Adipose tissue (tissue), 3 donors: ENCODE measurements at places on chromosomes 3 and 15. TPM values are rescaled to one million over a fixed set of nuclear protein-coding genes. Genes with fewer than 3 reads are reported as not detected.

The LMAN1L gene
- not detected for polyA plus RNA-seq

The MYLK gene
- 33.0 TPM for polyA plus RNA-seq

The KBTBD12 gene
- 0.06 TPM for polyA plus RNA-seq

The SEMA7A gene
- 0.75 TPM for polyA plus RNA-seq

The ITPKA gene
- polyA plus RNA-seq: 0.79 TPM

The CDC25A gene
- polyA plus RNA-seq: 0.19 TPM

The ITIH4 gene
- 4.0 TPM for polyA plus RNA-seq

The VWA5B2 gene
- polyA plus RNA-seq: 4.4 TPM

The CLDN16 gene
- not detected for polyA plus RNA-seq

The RPN1 gene
- polyA plus RNA-seq: 92.0 TPM
